ENCODE measurements at places on chromosomes 13 and 19.

- peak; percentile 52 for DNase-seq
Measured at GRCh38 chr19:48837051-48837524, 797 bp upstream of the HSD17B14 start.

DNA sequence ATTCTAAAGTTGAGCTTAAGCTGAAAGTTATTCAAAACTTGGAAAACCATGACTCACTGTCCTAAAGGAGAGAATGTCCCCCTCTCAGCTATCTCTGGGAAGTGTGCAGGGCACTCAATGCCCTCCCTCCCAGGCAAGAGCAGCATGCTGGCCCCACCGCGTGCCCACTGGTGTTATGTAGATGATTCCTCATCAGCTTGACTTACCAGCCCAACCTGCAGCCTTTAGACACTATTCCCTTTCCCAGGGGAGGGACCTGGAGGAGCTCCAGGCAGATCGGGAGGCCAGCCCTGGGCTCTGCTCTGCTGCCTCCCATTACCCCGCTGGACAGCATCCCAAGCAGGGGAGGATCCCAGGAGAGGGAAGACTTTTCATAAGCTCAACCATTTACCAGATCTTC, 124.6 kb downstream of the FGF14 start:
- no peak for DNase-seq

GRCh38 chr13:87123987-87124784, 547.0 kb upstream of the SLITRK5 start:
- no peak for DNase-seq

- no peak for DNase-seq
Measured at GRCh38 chr19:15296841-15297415, 35.4 kb downstream of the BRD4 start.

DNA sequence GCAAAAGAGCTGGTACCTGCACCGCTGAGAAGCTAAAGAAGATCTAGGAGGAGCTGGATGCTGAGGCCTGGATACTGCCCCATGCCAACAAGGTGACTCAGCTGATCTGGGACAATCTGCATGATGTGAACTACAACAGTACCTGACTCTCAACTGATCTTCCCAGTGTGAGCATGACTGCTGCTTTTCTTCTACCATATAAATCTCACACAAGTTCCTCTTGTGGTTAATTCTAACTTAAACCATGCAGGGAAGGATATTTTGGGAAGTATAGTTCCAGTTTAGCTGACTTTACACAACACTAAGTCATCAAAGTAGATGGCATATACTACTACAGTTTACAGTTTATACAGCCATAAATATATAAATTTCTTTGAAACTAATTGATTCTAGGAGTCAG, 91.9 kb downstream of the SLAIN1 start:
- no peak for DNase-seq

GRCh38 chr13:23463661-23464060, 30.2 kb upstream of the SACS start:
- no peak for DNase-seq

DNA sequence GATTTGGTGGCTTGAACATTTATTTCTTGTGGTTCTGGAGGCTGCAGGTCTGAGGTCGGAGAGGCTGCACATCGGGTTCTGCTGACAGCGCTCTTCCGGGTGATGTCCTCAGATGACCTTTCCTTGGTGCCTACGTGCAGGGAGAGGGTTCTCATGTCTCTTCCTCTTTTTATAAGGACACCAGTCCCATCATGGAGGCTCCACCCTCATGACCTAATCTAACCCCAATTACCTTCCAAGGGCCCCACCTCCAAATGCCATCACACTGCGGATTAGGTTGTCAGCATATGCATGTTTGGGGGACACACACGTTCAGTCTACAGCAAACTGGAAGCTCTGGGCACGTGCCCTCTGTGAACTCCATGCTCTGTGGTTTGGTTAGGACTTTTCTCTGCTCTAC, 338.6 kb downstream of the FGF9 start:
- DNase-seq, result no peak

GRCh38 chr19:55466241-55466614, 1.7 kb upstream of the C19orf85 start:
- DNase-seq, result no peak

- no peak for DNase-seq
Measured at GRCh38 chr19:46453661-46454060, 17.7 kb downstream of the PNMA8A start.
